ENCODE measurements at places on chromosomes 6 and 20. TPM values are rescaled to one million over a fixed set of nuclear protein-coding genes. Genes with fewer than 3 reads are reported as not detected.

DNA sequence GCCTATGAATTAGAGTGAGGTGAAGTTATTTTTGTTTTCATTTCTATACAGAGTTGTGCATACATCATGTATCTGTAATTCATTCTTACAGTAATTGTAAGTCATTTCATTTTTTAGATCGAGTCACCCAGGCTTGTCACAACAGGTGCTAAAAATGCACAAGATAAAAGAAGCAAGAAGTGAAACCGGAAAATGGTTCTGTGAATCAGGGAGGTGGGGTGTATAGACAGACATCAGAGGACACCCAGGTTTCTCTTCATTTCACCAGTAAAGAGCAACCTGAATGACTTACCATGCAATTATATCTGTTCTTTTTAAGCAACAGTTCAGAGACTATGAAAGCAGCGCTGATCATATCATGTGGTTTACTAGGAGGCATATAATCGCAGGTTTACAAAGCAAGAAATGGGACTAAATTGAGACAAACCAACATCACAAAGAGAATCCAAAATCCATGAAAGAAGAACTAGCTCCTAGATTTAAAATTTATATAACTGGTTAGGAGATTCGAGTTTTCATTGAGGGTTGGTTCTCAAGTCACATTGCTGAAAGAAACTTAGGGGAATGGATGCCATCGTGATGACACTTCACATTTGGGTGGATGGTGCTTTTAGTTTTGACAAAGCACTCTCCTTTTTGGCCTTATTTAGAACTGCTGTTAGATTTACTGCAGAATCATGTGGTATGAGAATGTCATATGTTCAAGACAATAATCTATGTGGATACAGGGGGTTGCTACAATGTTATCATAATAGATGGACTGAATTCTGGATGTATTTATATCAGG, 27.9 kb upstream of the TBC1D7 start:
- peak; percentile 66 for DNase-seq

DNA sequence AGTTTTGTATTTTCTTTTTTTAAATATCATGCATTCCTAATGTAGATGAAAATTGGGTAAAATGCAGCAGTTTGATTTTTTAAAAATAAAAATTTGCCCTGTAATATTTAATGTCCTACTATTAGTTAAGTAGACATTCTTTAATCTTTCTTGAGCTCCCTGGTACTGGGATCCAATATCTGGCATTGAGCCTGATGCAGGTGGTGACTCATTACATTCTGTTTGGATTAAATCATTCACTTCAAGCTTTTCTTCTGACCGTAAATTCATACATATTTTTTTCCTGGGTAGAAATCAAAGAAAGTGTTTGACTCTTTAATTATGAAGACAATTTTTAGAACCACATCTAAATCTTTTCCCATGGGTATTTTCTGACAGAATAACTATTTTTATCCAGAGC, 768.8 kb upstream of the SLC35B3 start:
- DNase-seq, result no peak

Gene SKIC2
- total RNA-seq, result 73.2 TPM

Gene DLL1
- 12.3 TPM for total RNA-seq

Gene CAGE1
- 0.16 TPM for total RNA-seq

DNA sequence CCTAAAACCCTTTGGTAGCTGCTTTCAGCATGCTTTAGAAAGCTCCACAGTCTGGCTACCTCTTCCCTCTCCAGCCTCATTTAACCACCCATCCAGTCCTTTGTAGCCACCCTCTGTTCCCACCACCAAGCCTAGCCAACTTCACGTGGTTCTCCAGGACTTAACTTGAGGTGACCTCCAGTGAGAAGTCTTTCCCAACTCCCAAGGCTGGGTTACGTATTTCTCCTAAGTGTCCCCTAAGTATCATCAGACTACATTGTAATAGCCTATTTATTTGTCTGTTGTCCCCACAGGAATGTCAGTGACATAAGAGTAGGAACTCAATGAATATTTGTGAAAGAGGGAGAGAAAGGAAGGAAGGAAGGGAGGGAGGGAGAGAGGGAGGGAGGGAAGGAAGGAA, 431.9 kb upstream of the JARID2 start:
- no peak for DNase-seq

- no peak for DNase-seq
Observed at GRCh38 chr6:30691208-30691847, 544 bp upstream of the NRM start.

GRCh38 chr20:49821870-49822331, 9.3 kb downstream of the SLC9A8 start:
- no peak for DNase-seq

DNA sequence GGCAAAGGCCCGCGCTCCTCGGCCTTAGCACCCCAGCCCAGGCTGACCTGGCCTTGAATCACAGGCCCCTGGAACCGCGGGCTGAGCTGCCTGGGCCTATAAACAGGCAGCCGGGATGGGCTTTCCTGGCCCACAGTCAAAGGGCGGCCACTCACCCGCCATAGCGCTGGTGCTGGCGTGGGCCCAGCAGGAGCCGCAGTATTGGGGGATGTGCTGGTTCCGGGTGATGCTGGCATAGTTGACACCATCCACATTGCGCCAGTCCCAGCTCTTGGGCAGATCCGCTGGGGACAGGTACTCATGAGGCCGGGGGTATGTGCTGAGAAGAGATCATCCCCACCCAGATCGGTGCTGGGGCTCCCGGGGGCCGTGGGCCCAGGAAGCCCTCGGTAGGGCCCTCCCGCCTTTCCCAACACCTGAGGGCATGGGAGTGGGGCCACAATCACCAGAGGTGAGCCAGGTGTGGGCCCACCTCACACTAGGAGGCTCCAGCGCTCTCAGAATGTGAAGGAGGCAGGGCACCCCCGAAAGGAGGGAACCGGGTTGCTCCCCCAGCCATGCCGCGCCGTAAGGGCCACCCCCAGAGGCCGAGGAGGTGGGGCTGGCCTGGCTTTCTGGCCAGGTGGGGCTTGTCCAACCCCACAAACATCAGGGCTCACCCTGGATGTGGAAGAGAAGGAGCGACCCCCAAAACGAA, 739 bp downstream of the CTSZ start:
- DNase-seq, result no peak

Gene WFDC5
- not detected for total RNA-seq

Gene CST1
- total RNA-seq, result not detected

DNA sequence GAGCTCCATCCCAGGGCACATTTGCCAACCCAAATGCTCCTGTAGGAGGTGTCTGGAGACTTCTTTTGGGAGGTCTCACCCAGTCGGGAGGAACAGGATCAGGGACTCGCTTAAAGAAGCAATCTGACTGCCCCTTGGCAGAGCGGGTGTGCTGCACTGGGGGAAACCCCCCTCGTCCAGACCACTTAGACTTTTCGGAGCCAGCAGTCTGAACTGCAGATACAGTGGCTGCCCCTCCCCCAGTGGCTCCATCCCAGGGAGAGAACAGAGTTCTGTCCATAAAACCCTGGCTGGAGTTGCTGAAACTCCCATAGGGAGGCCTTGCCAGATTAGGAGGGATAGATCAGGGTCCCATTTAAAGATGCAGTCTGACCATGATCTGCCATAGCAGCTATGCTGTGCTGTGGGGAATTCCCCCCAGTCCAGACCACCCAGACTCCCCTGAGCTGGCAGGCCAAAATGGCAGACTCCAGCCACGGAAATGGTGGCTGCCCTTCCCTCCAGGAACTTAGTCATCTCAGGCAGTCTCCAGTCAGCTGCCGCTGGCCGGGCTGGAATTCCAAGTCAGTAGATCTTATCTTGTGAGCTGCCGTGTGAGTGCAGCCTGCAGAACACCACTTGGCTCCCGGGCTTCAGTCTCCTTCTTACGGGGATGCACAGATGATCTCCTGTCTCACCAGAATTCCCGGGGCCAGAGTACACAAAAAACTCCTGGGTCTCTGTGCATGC, 278.1 kb upstream of the SASH1 start:
- DNase-seq, result no peak

Gene OR2H2
- not detected for total RNA-seq

Gene SLC25A27
- not detected for total RNA-seq

DNA sequence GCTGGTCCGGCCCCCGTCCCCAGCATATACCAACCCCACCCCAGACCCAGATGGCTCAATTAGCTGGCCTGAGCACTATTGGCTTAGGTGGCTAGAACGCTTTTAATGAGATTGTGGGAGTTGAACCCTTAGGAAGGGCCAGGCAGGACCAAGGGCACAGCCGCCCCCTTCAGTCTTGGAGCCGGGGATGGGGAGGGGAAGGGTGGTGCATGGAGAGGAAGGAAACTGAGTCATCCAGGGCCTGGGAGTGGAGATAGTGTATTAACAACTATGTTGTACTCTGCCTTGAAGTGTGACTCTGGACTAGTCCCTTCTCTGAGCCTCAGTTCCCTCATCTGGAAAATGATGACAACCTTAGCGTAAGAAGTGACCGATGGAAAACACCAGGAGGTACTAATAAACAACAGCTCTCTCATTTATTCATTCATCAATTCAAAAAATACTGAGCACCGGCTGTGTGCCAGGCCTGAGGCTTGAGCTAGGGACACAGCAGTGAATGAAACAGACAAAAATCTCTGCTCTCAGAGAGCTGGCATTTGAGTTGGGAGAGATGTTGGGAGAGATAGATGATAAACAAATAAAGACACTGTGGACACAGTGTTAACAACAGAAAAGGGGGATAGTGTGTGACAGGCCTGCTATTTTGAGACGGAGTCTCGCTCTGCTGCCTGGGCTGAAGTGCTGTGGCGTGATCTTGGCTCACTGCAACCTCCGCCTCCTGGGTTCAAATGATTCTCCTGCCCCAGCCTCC, 11.5 kb downstream of the PEDS1 start:
- no peak for DNase-seq

Gene MAPK13
- total RNA-seq, result 42.6 TPM

DNA sequence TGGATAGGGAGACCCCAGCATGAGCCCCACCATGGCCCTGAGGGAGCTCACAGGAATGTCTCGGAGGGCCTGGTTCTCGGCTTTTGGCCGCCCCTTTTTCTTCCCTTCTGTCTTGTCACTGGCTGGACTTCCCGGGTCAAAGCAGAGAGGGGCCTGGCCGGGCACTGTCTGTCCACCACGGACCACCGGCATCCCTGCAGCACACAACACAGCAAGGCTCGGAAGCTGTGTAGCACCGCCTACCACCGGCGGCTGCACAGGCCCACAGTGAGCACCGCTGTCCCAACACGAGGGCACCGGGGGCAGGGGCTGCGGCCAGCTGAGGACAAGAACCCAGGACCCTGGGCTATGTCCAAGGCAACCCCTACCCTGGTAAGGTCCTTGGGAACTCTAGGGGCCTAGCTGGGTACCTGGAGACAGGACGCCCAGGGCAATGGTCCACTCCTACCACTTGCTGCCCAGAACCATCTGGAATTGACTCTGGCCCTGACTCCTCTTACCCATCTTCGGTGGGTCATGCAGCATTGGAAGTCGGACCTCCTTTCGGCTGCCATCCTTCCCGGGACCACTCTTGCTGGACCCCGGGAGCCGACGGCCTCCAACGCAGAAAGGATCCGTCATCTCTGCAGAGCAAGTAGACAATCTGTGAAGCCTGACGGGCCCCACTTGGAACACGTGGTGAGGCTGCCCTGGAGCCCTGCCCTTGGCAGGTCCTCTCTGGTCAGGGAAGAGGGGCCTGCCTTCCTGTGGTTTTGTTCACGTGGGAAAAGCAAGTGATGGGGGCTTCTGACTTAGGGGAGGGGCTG, 2.2 kb downstream of the ZNF512B start:
- DNase-seq, result no peak

DNA sequence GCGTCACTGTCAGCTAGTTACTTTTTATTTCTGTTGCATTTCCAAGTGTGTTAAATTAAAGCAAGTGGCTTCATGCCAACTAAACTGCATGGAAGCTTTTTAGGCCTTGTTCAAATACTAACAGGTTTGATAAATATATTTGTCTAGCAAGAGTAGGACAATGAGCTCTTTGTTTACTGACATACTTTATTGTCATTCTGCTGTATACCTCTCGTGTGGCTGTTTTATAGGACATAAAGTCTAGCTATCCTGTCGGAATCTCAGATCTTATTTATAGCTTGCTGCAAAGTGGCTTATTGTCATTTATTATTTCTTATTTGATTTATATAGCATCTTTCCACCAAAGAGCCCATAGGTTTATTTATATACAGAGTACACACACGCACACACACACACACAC, 711.1 kb downstream of the KIF16B start:
- DNase-seq, result no peak

DNA sequence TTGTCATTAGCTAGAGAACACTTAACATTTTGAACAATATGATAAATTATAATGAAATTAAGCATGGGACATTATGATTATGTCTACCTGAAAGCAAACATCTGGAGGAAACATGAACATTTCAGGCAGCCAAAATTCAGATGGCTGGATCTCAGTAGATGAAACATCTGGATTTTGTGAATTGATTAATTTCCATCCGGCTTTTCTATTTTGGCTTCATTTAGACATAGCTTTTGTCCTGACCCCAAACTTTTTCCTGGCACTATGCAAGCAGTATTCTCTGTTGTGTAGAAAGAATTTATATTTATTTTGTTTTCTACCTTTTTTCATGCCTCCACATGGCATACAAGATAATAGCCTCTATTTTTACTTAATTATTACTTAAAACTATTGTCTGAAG, 186.3 kb downstream of the OGFRL1 start:
- no peak for DNase-seq

DNA sequence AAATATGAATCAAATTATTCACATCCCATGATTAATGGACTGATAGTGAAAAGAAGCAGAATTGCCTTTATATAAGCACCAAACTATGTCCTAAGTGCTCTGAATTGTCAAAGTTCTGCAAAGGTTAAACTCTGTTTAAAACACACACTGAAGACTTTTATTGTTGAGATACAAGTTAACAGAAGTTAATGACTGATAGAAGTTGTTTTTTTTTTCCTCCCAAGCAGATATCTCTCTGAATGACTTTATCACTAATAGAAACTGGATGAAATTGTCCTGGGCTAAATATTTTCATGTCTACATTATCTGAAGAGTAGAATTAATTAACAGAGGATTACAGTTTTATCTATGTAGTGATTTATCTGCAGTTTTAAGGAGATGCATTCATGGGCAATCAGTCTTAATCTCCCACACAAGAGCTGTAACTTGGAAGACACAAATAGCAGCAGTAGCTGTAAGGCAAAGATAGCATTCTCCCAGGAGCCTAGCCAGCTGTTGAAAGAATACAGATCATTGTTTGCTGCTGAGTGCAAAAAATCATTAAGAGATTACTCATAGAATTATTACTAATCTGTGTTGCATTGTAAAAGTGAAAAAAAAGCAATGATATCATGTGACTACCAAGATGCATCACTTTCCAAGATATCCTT, 49.9 kb downstream of the BMP5 start:
- no peak for DNase-seq

GRCh38 chr6:168536665-168537539, 95.9 kb downstream of the SMOC2 start:
- DNase-seq, result no peak

GRCh38 chr6:16659466-16660156, 101.6 kb downstream of the ATXN1 start:
- no peak for DNase-seq

Gene BMP2
- total RNA-seq, result not detected

Gene CGA
- total RNA-seq, result not detected

DNA sequence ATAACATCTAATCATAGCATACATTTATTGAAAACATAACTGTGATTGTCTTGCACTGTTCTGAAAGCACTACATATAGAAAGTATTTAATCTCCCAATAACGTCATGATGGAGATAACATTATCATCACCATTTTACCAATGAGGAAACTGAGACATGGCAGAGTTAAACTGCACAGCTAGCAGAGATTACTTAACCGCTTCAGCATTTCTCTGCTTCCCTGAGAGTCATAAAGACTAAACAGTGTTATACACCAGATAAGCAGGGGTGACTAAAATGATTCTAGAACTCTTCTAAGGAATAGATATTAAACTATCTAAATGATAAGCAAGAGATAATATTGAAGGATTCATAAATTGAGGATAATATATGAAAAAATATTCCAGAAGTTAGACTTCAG, 183.2 kb upstream of the BMP5 start:
- no peak for DNase-seq

- peak; percentile 97 for DNase-seq
Observed at GRCh38 chr20:53594068-53595017, 704 bp upstream of the ZNF217 start.

Data from activated CD8-positive, alpha-beta T cell treated with anti-CD3 and anti-CD28 coated beads, Interleukin-2, amount 10 ng/mL, durations not matched to agents 7 days and 5 days (primary cell).